ENCODE measurements at places on chromosomes 5 and 9.

- no peak for DNase-seq
Observed at GRCh38 chr5:144487761-144488160, 317.1 kb downstream of the KCTD16 start.

DNA sequence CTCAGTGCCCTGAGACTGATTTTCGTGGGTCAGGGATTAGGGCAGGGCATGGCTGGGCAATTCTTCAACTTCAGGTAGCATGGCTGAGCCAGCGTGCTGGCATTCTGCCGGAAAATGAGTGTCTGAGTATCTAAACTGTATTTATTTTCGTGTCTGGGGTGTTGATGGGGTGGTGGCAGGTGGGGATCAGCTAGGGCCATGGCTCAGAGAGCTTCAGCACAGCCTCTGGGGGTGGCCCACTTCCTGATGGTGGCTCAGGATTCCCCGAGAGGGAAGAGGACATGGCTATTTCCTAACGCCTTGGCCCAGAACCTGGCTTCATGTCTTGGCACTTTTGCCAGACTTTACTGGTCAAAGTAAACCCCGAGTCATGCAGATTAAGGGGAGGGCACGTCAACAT lies 260.5 kb downstream of the GADD45G start:
- DNase-seq = no peak

- no peak for DNase-seq
Observed at GRCh38 chr5:133938929-133939328, 29.5 kb downstream of the C5orf15 start.

- no peak for DNase-seq
Observed at GRCh38 chr9:115615821-115616665, 498.1 kb upstream of the TNC start.

DNA sequence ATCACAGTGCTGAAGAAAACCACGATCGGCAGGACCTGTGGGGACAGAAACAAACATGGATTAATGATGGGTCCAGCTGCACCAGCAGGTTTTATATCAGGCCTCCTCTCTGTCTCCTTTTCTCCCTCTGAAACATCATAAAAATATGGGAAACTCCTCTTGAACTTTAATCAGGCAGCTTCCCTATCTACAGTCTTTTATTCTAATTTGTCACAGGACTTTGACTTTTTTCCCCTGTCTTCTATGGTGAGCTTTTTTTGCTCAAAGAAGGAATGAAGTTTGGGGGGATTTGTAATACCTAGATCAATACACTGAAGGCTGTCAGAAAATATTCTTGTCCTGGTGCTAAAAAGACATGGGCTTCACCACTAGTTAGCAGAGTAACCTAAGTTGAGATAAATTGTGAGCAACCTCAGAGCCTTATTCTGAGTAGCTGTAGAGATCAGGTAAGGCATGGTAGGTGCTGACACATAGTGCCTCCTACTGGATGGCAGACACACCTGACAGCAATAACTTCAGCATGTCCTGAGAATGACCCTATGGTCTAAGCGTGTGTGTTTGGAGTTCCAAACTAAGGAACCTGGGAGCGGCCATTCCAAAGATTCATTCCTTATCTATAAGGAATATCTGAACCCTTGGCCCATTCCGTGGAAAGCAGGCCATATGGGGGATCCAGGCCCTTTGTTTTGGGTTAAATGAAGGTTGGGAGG lies 46.2 kb downstream of the SLC28A3 start:
- DNase-seq = no peak

DNA sequence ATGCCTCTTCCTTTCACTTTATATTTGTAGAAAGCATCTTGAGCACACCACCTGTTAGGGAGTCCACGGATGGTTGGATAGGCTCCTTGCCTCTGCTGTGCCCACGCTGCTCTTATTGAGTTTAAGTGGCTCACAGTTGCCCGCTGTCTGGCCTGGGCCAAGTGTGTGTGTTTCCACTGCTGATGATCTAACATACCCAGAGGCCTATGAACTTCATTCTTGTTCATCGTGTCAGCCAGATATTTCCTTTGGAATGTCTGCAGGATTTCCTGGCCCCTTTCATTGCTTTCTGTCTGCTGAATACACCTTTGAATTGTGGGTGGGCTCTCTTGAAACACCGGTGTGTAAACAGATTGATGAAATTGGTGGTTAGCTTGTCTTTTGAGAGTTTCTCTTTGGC lies 46.6 kb downstream of the MVB12B start:
- no peak for DNase-seq

DNA sequence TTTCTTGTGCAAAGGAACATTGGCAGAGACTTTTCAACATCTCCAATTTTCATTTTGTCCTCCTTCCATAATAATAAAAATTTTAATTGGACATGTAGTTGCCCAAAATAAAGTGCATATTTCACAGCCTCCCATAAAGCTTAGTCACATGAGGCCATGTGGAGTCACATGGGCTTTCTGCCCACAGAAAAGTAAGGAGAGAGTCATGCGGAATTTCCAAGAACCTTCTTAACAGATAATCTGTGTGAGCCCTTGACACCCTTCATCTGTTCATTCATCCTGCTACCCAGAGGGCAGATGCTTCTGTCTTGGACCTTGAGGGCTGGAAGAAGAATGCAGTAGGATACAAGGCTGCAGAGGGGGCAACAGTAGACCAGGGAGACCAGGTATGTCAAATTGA lies 60.7 kb downstream of the APTX start:
- DNase-seq = no peak

- no peak for DNase-seq
Observed at GRCh38 chr9:89839449-89839848, 234.6 kb downstream of the GADD45G start.

GRCh38 chr5:59267033-59267432 lies 626.5 kb downstream of the PDE4D start:
- no peak for DNase-seq

GRCh38 chr5:172719211-172719610 lies 51.8 kb downstream of the DUSP1 start:
- DNase-seq = no peak
